ENCODE measurements at places on chromosomes 4 and X.

GRCh38 chr4:85826060-85826678 is 351.2 kb downstream of the ARHGAP24 start:
- no peak for DNase-seq

DNA sequence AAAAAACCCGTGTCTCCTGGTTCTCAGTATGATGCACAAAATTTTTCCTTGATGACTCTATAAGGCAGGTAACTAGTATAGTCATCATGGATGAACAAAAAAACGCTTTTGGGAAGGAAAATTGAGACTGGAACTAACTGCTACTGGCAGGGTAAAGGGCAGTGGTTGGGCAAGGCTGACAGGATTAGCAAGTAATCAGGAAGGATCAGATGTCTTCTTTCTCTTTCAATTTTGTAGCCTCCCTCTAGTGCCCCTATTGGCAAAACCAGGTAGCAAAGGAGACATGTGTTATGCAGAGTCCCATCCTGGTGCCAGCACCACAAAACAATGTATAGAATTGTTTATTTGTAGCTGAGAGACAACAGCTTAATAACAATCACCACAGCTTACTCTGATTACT is 12.8 kb upstream of the SLITRK4 start:
- no peak for DNase-seq

DNA sequence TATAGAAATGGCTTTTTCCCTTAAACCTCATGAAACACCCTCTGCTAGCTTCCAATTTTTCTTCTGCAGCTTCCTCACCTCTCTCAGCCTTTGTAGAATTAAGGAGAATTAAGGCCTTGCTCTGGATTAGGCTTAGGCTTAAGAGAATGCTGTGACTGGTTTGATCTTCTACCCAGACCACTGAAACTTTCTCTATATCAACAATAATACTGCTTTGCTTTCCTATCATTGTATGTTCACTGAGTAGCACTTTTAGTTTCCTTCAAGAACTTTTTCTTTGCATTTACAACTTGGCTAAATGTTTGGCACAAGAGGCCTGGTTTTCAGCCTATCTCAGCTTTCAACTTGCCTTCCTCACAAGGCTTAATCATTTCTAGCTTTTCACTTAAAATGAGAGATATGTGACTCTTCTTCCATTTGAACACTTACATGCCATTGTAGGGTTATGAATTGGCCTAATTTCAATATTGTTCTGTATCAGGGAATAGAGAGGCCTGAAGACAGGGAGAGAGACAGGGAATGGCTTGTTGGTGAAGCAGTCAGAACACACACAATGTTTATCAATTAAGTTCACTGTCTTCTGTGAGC is 28.2 kb downstream of the TMEM154 start:
- DNase-seq: no peak

GRCh38 chrX:15566244-15566643 is 34.5 kb downstream of the ACE2 start:
- DNase-seq: no peak

- DNase-seq: no peak
Observed at GRCh38 chrX:7261672-7262332, 113.8 kb upstream of the PUDP start.

DNA sequence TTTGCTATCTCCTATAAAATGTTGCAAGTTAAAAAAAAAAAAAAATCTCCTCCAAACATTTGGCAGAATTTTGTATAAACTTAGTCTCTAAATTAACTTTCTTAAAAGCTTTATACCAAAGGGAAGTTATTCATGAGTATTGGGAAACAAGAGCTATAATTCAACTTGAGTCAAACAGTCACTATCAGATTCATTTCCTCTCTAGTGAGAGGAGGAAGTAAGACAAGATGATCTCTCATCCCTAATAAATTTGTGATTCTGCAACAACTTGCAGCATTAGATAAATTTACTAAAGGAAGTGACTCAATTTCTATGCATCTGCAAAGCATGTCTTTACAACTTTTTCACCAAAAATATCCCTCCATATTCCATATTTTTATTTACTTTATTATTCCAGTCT is 135.4 kb upstream of the GNPDA2 start:
- DNase-seq: no peak
